H1 (cell line): ENCODE measurements at places on chromosomes 12 and 14.

DNA sequence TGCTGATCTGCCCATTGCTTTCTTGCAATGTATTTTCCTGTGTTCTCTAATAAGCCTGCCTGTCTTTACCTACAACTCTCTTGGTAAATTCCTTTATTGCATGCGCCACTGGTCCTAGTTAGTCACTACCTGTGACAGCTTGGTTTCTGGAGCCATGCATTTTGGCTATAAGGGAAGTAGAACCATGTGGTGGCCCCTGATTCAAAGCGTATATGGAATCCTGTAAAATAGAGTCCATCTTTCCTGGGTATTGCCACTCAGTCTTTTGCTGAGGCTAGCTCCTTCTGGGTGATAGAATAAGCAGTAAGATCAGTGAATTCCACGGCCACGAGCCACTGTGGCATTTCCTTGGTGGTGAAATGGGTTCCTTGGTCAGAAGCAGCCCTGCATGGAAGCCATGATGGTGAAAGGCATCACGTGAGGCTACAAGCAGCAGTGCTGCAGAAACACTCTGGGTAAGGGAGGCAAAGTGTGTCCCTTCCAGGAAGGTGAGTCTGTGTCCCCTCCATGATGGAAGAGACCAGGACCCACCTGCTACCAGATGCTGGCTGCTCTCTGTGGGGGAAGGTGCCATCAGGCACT, 19.6 kb downstream of the TNFAIP2 start:
- H3K27ac ChIP-seq = no peak overlapping the region
- H3K36me3 ChIP-seq = no peaks in the 10 kb centered on the region
- peaks cover 23% of the 10 kb centered on the region for H3K27me3 ChIP-seq
- DNase-seq = no peak
- no peaks in the 10 kb centered on the region for H3K4me1 ChIP-seq

DNA sequence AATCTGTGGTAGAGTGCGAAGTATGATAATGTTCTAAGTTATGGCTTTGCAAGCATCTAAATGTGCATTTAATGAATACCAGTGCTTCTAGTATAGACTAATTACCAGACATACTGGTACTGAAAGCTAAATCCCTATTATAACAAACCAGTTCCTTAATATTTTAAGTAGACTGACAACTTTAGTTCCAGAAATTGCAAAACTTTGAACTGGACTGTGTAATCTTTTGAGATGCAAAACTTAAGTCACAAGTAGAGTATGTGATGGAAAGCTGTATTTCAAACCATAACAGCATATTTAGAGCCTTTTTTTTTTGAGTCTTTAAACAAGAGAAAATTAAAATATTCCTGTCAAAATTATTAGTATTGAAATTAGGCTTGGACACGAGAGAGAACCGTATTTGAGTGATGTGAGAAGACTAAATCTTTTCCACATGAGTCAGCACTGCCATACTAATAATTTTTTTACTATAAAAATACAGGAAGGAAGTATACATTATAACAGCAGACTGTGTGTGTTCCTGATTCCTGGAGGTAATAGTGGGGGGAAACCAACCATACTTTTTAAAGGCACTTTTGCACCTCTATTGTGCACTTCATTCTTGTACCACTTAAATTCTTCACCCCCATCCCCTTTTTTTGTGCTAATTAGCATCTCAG, 45.5 kb downstream of the PPM1A start:
- DNase-seq = no peak
- H3K4me1 ChIP-seq = no peaks in the 10 kb centered on the region
- no peak overlapping the region for H3K27ac ChIP-seq
- H3K27me3 ChIP-seq = no peaks in the 10 kb centered on the region
- H3K4me3 ChIP-seq = no peak overlapping the region
- H3K36me3 ChIP-seq = peaks cover 5% of the 10 kb centered on the region; the same call in 1 of the 2 replicates

DNA sequence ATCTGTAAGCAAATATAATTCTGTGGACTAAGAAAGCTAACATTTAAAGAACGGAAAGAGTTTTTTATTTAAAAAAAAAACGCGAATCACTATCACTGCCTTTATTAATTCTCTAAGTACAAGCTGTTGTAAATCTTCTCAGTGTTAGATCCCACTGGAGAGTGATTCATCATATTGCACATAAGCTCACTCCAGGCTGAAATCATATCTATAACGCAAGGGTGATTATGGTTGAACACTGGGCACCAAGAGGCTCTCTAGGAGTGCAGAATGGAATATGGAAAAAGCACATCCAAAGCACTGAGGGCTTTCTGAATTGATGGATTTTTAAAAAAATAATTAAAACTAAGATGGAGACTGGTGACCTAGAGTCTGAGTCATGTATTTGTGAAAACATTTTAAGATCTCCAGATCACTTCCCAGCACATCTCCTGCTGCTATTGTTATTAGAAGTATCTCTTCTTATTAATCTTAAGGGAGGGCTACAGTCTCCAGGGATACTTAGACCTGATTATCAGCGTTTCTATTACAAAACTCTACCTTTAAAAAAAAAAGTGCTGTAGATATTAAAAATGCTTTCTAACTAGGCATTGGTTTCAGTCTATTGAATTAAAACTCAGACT, 1106.8 kb downstream of the AACS start:
- no peak overlapping the region for H3K4me3 ChIP-seq
- no peaks in the 10 kb centered on the region for H3K27me3 ChIP-seq
- no peak overlapping the region for H3K27ac ChIP-seq
- DNase-seq = no peak
- no peaks in the 10 kb centered on the region for H3K36me3 ChIP-seq

- H3K36me3 ChIP-seq = no peaks in the 10 kb centered on the region
- peaks cover 7% of the 10 kb centered on the region for H3K4me1 ChIP-seq
- H3K27ac ChIP-seq = no peak overlapping the region
- DNase-seq = no peak
- H3K4me3 ChIP-seq = no peak overlapping the region
Observed at GRCh38 chr12:123078120-123078465, 72.8 kb downstream of the PITPNM2 start.

DNA sequence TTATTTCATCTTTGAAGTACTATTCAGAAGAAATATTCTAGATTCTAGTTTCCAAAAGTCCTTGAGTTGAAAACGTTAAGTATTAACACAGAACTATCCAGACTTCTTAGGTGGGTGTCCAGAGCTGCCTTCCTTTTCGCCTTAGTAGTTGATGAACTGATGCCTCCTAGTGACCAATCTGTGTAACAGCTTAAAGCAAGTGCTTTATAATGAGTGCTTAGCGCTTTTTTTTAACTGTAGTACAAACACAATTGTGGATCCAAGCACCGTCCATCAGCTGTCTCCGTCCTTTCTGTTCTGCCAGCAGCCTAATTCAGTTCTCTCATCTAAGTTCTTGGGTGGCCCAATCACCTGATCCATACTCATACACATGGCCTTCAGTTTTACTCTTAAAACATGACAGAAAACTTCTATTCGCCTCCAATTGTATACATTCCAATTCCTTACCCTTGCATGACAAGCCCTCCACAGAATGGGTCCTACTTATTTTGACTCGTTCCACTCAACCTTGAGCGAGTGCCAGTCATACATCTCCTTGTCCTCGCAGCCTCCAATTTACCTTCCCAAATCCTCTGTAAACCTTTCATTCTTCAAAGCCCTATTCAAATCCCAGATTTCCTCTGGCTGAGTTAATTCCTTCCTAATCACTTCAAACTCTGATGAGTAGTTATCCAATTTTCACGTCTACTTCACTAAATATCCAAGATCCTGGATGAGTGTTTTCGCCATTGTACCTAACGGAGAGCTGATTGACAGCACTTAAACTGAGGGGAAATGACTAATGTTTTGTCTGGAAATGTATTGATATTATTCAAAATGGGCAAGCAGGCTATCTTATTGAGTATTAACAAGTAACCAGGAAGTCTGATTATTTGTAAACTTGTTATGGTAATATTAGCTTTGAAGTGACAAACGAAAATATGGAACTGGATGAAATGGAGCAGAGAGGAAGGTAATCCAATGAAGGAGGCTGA, 5.8 kb upstream of the PHLDA1 start:
- no peaks in the 10 kb centered on the region for H3K36me3 ChIP-seq
- peaks cover 4% of the 10 kb centered on the region for H3K4me1 ChIP-seq
- no peak overlapping the region for H3K27ac ChIP-seq
- H3K27me3 ChIP-seq = no peaks in the 10 kb centered on the region
- H3K4me3 ChIP-seq = no peak overlapping the region

DNA sequence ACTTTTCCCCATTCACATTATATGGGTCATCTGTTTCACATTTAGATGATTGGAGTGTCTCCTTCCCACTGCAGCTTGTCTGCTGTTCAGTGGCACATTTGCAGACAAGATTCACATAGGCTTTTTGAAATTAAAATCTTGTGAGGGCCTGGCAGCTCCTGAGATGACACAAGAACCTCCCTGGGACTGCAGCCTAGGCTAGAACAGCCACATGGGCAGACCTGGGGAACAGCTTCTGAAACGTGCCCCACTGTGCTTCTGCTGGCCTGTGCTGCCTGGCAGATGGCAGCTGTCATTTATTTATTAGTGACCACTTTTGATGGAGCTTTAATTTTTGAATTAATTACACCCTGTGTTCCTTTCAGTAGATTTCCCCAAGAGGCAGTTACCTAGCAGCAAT, 137.4 kb downstream of the GRIP1 start:
- no peaks in the 10 kb centered on the region for H3K27me3 ChIP-seq
- no peak for DNase-seq
- H3K4me3 ChIP-seq = no peak overlapping the region
- no peak overlapping the region for H3K27ac ChIP-seq

- DNase-seq = no peak
- H3K27ac ChIP-seq = no peak overlapping the region
- no peaks in the 10 kb centered on the region; the same call in 1 of the 2 replicates for H3K36me3 ChIP-seq
- peak overlapping the region; percentile 70; the same call in 1 of the 2 replicates for H3K4me3 ChIP-seq
Observed at GRCh38 chr12:111687255-111687654, 1.4 kb downstream of the ACAD10 start.

- 0 out of 2 replicates have a peak, but pooled peaks cover 3% of the 10 kb centered on the region for H3K4me1 ChIP-seq
- no peak overlapping the region for H3K27ac ChIP-seq
- H3K27me3 ChIP-seq = no peaks in the 10 kb centered on the region
- DNase-seq = no peak
- H3K36me3 ChIP-seq = no peaks in the 10 kb centered on the region
Observed at GRCh38 chr12:75921622-75922289, 109.8 kb downstream of the PHLDA1 start.

GRCh38 chr12:31728289-31728916, 418 bp downstream of the AMN1 start:
- peak overlapping the region; percentile 73 for H3K4me3 ChIP-seq
- peak; percentile 69 for DNase-seq
- no peaks in the 10 kb centered on the region for H3K27me3 ChIP-seq
- no peaks in the 10 kb centered on the region; the same call in 1 of the 2 replicates for H3K4me1 ChIP-seq
- no peak overlapping the region for H3K27ac ChIP-seq
- H3K36me3 ChIP-seq = no peaks in the 10 kb centered on the region

DNA sequence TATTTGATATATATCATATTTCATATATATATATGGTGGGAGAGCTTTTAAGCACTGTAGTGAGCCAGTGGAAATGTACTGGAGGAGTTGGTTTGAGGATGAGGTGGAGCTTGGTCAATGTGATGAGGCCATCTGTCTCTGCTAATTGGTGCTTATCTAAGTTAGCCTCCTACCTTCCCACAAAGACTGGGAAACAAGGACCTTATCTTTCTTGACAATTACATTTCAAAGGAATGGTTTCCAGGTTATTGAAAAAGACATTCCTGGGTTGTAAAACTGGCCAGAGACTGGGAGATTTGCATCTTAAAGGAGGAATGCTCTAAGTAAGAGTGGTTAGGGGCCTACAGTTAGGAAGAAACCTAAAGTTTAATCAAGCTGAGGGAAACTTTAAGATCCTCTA, 212.8 kb upstream of the SYT1 start:
- H3K4me1 ChIP-seq = no peaks in the 10 kb centered on the region
- peak; percentile 19 for DNase-seq
- no peak overlapping the region for H3K4me3 ChIP-seq
- H3K27ac ChIP-seq = no peak overlapping the region
- peaks cover 51% of the 10 kb centered on the region for H3K27me3 ChIP-seq

GRCh38 chr12:117076410-117077372, 22.5 kb downstream of the TESC start:
- no peaks in the 10 kb centered on the region for H3K27me3 ChIP-seq
- no peaks in the 10 kb centered on the region for H3K4me1 ChIP-seq
- no peaks in the 10 kb centered on the region for H3K36me3 ChIP-seq
- DNase-seq = no peak
- H3K4me3 ChIP-seq = no peak overlapping the region

DNA sequence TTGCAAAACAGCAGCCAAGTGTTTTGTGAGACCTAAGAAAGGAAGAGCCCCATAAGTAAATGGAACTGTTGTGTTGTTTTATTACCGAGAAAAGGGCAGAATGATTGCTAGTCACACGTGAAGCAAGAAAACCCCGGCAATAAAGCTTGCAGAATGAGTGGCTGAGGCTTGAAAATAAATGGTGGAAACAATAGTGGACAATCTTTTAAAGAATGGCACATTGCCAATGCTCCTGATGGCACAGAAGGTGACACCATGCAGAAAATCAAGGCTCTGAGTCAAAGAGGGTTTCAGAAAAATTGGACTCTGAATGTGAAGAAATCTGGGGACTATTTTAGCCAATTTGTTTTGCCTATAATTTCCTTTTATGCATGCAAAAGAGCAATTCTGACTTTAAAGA, 4.0 kb upstream of the AQP2 start:
- no peak overlapping the region; the same call in 1 of the 2 replicates for H3K4me3 ChIP-seq
- H3K27me3 ChIP-seq = 0 out of 2 replicates have a peak, but pooled peaks cover 3% of the 10 kb centered on the region
- H3K4me1 ChIP-seq = peaks cover 3% of the 10 kb centered on the region
- no peak overlapping the region for H3K27ac ChIP-seq
- DNase-seq = no peak
- no peaks in the 10 kb centered on the region for H3K36me3 ChIP-seq

- H3K36me3 ChIP-seq = no peaks in the 10 kb centered on the region
- H3K27ac ChIP-seq = no peak overlapping the region
- H3K27me3 ChIP-seq = no peaks in the 10 kb centered on the region
- no peak overlapping the region for H3K4me3 ChIP-seq
Observed at GRCh38 chr14:61640158-61641136, 54.9 kb upstream of the HIF1A start.

DNA sequence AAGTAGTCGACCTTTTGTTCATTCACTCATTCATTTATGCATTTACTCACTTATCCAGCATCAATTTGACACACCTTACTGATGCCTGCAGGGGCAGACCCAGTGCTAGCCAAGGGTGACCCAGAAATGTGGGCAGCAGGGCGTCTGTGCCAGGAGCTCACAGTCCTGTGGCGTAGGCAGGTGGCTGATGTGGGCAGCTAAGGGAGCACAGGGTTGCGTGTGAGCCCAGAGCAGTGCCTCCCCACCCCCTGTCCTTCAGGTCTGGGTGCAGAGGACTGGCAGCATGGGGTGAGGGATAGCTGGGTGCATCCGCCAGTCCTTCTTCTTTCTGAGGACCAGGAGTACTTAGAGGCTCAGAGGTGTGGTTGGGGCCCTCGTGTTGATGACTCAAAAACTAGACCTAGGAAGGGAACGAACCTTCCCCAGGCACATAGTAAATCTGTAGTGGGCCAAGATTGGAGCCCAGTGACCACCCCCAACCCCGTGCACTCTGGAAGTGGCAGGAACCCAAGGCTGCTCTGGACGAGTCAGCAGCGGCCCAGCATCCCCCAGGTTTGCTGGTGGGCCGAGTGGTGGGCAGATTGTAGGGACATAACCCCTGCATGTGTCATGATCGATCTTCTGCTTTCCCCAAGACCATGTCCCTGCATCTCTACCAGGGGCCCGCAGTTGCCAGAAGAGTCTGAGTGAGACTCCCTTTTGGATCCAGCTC, 63.9 kb downstream of the BEGAIN start:
- H3K27ac ChIP-seq = no peak overlapping the region
- no peaks in the 10 kb centered on the region for H3K27me3 ChIP-seq
- no peak for DNase-seq
- no peaks in the 10 kb centered on the region for H3K36me3 ChIP-seq
- H3K4me3 ChIP-seq = no peak overlapping the region
- H3K4me1 ChIP-seq = peaks cover 5% of the 10 kb centered on the region

- H3K36me3 ChIP-seq = no peaks in the 10 kb centered on the region
- no peak overlapping the region for H3K4me3 ChIP-seq
- H3K27ac ChIP-seq = no peak overlapping the region
- H3K27me3 ChIP-seq = no peaks in the 10 kb centered on the region
- DNase-seq = no peak
Observed at GRCh38 chr12:43155376-43155775, 396.6 kb downstream of the ADAMTS20 start.
